ENCODE measurements at places on chromosomes 1 and 21. TPM values are rescaled to one million over a fixed set of nuclear protein-coding genes. Genes with fewer than 3 reads are reported as not detected.

Gene RABIF
- total RNA-seq = 11.5 TPM

DNA sequence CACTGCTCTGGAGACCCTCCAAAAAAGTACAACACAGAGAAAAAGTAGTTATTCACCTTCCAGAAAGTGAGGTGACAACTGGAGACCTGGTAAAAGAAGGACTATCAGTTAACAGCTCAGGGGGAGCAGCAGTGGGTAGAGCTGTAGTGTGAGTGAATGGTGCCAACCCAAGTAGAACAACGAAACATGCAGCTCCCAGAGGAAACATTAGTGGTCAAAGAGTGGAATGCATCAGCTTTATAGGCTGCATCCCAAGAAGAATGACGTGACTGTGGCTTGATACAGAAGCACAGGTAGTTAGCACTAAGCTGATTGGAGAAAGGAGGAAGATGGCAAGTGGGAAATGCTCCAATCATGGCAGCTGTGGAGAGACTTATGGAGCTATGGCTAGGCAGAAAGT is 275.7 kb upstream of the CAMK1G start:
- DNase-seq = no peak

GRCh38 chr1:185646202-185646683 is 87.9 kb upstream of the HMCN1 start:
- peak; percentile 96 for DNase-seq

- DNase-seq = no peak
Measured at GRCh38 chr21:31363720-31364119, 19.7 kb upstream of the TIAM1 start.

GRCh38 chr1:202238914-202239313 is 45.3 kb downstream of the LGR6 start:
- DNase-seq = no peak

Gene CFAP141
- not detected for total RNA-seq

Gene LCE1E
- total RNA-seq = not detected

Gene OR10Z1
- not detected for total RNA-seq

DNA sequence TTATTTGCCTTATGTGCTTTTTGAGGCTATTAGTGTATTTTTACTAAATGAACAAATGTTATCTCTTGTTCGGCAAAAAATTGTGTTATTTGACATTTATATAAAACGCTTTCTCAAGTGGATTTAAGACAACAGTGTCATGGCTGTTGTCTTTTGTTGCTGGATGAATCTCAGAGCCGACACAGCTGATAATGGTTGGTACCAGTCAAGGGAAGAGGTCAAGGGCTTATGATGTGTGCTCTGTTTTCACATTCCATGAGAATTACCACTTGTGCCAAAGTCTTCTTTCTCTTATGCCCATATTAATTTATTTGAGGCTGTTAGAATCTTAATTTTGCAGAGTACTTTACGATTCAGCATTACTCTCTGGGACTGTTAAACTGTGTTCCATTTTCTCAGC is 17.9 kb upstream of the CD101 start:
- DNase-seq = no peak

DNA sequence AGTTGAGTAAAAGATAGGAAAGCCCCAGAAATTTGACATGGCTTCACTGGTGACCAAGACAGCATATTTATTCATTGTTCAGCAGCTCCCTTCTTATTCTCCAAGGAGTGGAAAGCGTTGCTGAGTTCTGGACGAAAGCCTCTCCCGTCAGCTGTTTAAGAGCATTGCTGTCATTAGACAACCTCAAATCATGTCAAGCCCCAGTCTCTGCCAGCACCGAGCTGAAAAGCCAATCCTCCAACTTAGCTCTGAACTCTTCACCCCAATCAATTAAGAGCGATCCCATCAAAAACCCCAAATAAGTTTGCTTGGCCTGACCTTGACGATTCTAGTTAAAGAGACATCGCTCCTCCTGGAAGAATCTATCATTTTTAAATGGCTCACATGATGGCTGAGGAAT is 110.8 kb downstream of the PLPP3 start:
- DNase-seq = no peak

DNA sequence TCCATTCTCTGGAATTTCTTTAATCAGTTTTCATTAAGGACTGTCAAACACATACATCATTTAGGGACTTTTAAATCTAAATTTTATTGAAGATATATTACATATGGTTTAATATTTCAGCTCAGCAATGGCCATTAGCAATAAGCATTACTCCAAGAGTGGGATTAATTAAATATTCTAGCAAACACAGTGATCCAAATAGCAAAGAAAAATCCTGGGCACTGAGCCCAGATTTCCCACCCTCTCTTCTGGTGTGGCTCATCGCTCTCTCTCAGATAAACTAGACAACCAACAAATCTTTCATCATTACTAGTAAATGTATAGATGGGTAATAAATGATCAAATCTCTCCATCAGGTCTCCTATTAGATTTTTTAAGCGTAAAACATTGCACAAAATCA is 53.5 kb upstream of the FOXD3 start:
- no peak for DNase-seq
